Fibroblast of skin of left biceps (primary cell): ENCODE measurements at places on chromosomes 7 and 10.

GRCh38 chr7:3791327-3791726, 490.3 kb downstream of the SDK1 start:
- no peak for DNase-seq

DNA sequence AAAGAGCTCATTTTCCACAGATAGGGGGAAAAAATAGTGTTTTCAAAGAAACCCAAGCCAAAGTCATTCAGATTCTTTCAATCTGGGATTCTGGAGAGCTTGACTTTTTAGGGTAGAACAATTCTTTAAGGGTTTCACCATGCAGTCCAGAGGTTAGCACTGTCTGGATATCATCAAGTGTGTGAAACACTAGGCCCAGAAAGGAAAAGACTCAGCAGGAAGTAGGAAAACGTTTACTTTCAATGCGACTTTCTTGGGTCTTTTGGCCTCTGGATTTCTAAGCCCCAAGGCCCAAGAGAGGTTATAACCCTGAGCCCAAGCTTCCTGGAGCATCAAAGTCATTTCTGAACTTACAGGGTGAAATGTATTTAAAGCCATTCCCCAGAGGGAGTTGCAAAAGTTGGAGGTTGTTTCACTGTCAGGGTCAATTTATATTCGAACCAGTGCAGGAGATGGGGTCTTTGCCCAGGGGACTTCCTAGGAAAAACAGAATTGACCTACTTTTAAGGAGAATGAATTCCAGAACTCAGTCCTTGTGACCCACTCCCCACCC, 158.0 kb downstream of the C7orf25 start:
- no peak for DNase-seq

GRCh38 chr10:91420868-91421267, 10.7 kb downstream of the HECTD2 start:
- DNase-seq: no peak

GRCh38 chr10:110746969-110747608, 103.0 kb downstream of the RBM20 start:
- no peak for DNase-seq

- no peak for DNase-seq
Measured at GRCh38 chr7:133081119-133081598, 731 bp downstream of the CHCHD3 start.

DNA sequence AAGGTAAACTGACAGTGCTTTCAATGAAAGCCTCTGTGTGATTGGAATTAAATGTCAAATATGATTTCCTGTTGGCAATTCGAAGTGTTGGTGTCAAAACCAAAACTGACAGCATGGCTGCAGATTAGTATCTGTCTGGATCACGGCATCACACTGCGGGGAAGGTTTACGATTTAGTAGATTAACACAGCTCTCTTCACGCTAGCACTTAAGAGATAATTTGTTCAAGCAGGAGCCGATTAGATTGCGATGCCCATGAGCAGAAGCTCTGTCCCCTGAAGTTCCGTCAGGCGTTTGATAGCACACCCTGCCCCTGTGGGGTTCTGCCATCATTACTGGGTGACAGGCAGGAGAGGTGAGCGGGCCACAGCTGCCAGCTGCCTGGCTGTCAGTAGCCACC, 279.5 kb upstream of the AUTS2 start:
- DNase-seq: no peak

GRCh38 chr10:50614444-50615137, 9.2 kb downstream of the SGMS1 start:
- no peak for DNase-seq

GRCh38 chr7:33874943-33875342, 30.4 kb upstream of the BMPER start:
- peak; percentile 98 for DNase-seq

- DNase-seq: no peak
Measured at GRCh38 chr7:11605749-11606148, 226.2 kb downstream of the THSD7A start.

- DNase-seq: no peak
Measured at GRCh38 chr7:134513169-134513752, 14.1 kb upstream of the AKR1B10 start.

DNA sequence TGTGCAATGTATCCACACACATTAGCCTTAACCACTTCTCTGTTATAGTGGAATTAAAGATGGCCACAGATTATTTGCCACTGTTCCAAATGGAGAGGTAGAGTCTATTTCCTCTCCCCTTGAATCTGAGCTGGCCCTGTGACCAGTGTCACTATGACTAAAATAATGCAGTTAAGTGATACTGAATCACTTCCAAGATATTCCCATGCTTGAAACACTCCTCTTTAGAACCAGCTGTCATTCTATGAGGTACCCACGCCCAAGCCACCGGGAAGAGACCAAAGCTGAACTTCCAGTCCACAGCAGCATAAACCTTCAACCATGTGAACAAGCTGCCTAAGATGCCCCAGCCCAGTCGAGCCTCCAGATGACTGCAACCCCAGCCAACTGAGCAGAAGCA, 2.1 kb upstream of the DHX32 start:
- no peak for DNase-seq

DNA sequence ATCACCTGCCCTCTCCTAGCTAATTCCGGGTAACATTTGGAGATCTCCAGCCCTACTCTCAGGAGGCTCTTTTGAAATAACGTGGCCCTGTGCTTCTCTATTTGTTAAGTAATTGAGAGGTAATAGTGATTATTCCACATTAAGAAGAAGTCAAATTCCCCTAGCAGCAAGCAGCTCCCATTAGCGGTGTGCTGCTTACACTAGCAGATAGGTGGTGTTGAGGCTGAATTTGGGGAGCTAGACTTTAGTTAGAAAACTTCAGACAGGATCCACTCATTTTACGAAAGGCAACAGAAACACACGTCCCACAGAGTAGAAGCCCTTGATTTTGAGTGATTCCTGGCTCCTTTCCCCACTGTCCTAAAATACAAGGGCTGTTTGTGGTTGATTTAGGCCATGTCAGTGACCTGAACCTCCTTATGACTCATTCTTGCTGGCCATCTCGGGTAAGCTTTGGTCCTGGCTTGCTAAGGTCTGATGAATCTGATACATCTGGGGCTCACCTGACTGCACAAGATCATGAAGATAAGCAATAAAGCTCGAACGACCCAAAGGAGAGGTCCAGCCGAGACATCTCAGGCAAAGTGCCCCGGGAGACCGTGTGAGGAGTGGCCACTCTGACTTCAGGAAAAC, 77.2 kb downstream of the FAM204A start:
- no peak for DNase-seq

GRCh38 chr10:99610221-99610620, 10.0 kb downstream of the SLC25A28 start:
- no peak for DNase-seq

DNA sequence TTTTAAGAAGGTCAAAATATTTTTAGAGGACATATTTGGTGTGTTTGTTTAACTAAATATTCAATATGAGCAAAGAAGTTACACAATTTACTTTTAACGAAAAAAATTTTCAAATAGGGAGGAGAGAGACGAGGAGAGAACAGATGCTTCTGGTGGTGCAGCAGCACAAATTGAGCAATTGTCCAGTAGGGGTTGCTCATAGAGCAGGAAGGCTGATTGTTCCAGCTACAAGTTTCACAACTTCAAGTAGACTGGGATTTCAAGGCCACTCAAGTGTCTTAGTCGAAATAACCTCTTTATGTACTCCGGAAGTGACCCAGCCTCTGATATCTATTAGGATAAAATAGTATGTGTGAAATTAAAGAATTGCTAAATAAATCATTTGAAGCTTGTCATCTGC, 197.9 kb downstream of the HDAC9 start:
- DNase-seq: peak; percentile 77

GRCh38 chr10:6619660-6620059, 39.6 kb upstream of the PRKCQ start:
- DNase-seq: no peak

DNA sequence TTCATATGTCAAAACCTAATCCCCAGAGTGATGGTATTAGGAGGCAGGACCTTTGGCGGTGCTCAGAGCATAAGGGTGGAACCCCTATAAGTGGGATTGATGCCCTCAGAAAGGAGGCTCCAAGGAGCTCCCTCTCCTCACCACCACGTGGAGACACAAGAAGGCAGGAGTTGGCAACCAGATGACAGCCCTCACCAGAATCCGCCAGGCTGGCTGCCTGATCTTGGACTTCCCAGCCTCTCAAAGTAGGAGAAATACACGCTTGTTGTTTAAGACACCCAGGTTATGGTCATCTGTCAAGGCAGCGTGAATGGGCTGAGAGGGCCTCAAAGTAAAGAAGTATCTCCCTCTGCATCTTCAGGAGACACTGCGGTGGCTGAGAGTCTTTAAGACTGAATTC, 187.7 kb downstream of the TNS3 start:
- DNase-seq: no peak

GRCh38 chr10:122113161-122113944, 124.4 kb downstream of the TACC2 start:
- DNase-seq: no peak

GRCh38 chr10:3104251-3104918, 37.0 kb downstream of the PFKP start:
- no peak for DNase-seq

GRCh38 chr7:86748201-86748600, 104.5 kb downstream of the GRM3 start:
- no peak for DNase-seq

- DNase-seq: no peak
Measured at GRCh38 chr10:23530079-23530478, 91.2 kb downstream of the OTUD1 start.

DNA sequence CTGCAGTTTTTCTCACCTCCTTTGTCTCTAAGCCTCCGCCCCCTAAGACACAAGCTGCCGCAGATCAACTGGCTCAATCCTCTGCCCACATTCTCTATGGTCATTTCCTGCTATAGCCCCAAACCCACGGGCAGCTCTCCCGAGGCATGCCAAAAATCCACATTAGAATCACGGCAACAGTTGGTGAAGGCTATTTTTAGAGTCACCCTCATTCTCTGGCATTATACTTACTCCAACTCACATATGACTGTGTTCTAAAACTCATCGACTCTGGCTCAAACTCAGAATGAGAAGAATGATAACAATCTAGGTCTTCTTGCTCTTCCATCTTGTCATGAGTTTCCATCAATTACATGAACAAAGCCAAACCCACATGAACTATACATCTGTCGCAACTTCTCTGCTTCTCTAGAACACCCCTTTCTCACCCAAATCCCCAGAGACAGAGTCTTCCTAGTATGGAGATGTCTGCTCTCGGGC, 10.9 kb upstream of the KIAA1549 start:
- no peak for DNase-seq

GRCh38 chr10:33805831-33806230, 471.4 kb upstream of the NRP1 start:
- no peak for DNase-seq

DNA sequence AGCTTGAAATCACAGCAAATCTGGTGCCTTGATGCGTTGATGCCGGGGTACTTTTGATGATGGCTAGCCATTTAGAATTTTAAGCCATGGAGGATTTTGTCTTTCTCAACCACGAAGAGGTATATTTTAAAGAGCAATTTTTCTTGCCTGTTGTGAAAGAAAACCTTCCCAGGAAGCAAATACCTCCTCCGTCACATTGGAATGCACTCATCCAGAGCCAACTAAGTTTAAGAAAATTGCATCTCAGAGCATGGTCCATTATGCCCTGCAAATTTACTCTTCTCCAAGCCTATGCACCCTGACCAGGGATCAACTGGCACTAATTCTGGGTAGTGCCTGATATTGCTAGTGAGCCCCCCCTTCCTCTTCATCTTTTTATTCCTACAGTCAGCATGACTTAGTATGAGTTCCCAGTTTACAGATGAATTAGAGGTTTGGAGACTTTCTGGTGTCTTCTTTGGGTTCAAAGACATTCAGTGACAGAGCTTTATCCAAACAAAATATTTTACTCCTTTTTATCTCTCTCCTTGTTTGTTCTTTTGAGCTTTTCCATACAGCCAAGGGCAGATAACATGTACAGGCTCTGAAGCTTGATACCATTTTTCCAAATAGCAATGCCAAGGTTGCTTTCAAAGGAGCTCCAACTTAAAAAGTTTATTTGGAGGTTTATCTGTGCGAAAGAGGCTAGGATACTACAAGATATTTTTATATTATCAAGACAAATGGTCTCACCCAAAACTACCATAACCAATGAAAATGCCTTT, 56.6 kb upstream of the ANK3 start:
- DNase-seq: no peak

GRCh38 chr7:141920281-141920680, 4.1 kb downstream of the OR9A4 start:
- no peak for DNase-seq

GRCh38 chr10:7657552-7657951, 9.2 kb downstream of the ITIH5 start:
- DNase-seq: no peak

- no peak for DNase-seq
Measured at GRCh38 chr7:43583424-43584194, 701 bp downstream of the STK17A start.

GRCh38 chr7:104123786-104124185, 84.0 kb downstream of the ORC5 start:
- DNase-seq: no peak

GRCh38 chr10:43060291-43060690, 16.6 kb upstream of the RET start:
- DNase-seq: no peak

- DNase-seq: no peak
Measured at GRCh38 chr10:70774810-70775678, 10.1 kb downstream of the TBATA start.

DNA sequence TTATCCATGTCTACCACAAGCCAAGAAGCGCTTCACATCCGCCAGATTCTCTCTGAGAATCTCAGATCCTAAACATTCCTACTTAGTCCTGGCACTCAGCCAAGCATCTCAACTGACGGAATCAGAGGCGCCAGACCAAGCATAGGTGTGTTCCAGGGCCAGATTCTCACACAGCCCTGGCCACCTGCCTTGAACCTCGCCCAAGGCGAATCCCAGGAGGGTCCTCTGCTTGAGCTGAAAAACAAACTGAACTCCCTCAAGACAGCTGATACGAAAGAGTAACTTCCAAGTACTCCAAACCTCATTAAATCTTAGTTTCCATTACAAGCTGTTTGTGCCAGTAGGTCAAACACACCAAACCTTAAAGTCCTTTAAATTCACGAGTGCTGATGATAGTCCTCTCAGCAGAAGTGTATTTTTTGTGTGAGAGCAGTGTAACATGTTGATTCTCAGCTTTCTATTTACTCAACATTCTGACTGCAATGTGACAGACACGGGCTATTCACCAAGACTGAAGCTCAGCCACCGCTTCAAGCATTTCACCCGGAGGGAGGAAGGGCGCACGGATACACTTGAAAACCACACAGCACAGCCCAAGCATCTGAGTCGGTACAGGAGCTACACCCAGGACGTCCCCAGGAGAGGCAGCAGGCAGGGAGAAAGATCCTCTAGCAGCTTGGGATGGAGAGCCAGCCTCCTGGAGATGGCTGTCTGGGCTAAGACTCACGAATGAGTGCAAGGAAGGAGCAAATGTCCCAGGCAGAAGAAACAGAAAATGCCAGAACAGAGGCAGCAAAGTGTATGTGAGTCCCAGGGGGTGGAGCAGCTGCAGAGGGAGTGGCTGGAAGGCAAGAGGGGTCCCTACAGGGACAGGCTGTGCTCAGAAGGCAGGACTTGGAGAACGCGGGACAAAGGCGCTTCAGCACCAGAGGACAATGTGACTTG, 6.0 kb downstream of the PARD3 start:
- DNase-seq: no peak

- no peak for DNase-seq
Measured at GRCh38 chr7:145219461-145219860, 383.6 kb upstream of the TPK1 start.
